ENCODE measurements at places on chromosomes 12 and 14. TPM values are rescaled to one million over a fixed set of nuclear protein-coding genes. Genes with fewer than 3 reads are reported as not detected.

The BDKRB1 gene
- 0.46 TPM for polyA plus RNA-seq

The ISM2 gene
- not detected for polyA plus RNA-seq

The MMP17 gene
- polyA plus RNA-seq = 2.2 TPM

The IL26 gene
- polyA plus RNA-seq = not detected

The SERPINA6 gene
- polyA plus RNA-seq = 0.11 TPM

The RAB15 gene
- 26.6 TPM for polyA plus RNA-seq

GRCh38 chr14:76778546-76779215, 17.4 kb downstream of the VASH1 start:
- no peak for DNase-seq

GRCh38 chr12:52667509-52667908, 12.7 kb downstream of the KRT1 start:
- DNase-seq = no peak

DNA sequence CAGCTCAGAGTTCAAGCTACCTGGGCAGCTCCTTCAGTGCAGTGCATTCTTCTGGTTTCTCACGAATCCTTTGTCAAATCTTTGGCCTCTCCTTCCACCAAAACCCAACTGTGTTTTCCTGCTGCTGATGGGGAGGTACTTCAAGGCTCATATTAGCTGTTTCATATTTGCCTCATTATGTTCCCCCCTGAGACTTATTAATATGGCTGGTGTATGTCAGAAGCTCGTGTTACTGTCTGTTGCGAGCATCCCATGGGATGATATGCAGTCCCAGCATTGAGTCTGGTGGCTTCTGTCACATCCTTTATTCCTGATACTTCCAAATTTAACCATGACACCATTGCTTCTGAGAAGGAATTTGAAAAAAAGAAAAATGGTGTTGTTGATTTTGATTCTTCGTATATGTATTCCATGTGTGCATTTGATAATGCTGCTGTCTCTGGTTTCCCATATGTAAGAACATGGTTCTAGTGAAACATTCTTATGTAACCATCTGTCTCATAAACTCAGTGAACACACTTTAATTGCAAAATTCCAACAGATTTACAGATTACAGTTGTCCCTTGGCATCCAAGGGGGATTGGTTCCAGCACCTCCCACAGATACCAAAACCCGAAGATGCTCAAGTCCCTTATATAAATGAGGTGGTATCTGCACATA, 149.1 kb downstream of the KICS2 start:
- no peak for DNase-seq

DNA sequence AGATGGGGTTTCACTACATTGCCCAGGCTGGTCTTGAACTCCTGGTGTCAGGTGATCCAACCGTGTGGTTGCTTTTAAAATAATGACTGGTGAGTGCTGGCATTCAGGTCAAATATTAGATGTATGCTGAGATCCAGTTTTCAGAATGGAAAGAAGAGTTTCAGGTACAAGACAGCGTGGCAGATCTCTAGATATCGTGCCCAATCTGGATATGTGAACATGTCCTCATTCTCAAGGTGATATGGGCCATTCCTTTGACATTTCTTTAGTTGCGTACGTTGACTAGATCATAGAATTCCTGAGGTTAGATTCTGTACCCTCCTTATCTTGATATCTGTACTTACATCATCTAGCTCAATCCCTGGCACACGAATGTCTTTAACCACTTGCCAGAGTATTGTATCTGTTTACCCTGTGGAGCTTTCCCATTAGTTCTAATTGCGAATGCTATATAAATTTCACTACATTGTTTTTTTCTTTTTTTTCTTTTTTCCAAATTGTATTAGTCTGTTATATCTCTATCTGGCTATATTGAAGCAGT, 80.2 kb downstream of the ANO6 start:
- no peak for DNase-seq

DNA sequence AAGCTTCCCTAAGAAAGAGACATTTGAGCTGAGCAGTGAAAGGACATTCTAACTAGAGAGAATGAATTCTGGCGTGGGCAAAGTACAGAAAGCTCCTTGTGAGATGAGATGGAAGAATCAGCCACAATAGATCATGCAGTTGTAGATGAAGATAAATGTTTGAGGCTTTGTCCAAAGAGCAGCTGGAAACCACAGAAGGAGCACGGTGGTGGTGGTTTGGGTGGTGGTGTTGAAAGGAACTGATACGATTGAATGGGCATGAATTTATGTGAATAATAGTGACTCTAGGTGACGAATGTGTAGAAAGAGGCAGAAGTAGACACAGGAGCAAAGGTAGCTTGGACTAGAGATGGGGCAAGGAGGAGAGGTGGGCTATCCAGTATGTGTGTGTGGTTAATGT, 260.5 kb upstream of the TMTC1 start:
- DNase-seq = no peak

DNA sequence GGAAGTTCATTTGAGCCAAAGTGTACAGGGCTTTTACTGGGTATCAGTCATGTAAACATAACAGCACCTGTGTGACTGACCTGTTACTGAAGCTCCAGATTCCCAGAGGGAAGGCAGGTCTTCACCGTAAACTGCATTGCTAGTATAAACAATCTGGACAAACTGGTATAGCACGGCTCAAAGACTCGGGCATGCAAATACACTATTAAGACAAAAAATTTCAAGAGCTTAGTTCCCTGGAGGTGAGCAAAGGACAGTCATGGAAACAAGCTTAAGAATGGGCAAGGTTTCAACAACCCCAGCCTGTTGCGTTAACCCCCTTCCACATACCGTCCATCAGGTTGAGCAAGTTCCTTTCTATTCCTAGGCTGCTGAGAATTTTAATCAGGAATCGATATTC, 9.4 kb downstream of the PARP11 start:
- DNase-seq = no peak

- DNase-seq = no peak
Measured at GRCh38 chr12:41250748-41251147, 62.6 kb downstream of the PDZRN4 start.

- DNase-seq = no peak
Measured at GRCh38 chr14:71705460-71705859, 226.8 kb upstream of the RGS6 start.

- DNase-seq = no peak
Measured at GRCh38 chr14:80575763-80576162, 364.5 kb upstream of the DIO2 start.

- DNase-seq = no peak
Measured at GRCh38 chr12:66059666-66060065, 70.9 kb downstream of the LLPH start.

- no peak for DNase-seq
Measured at GRCh38 chr14:77541905-77542304, 43.3 kb upstream of the ISM2 start.

DNA sequence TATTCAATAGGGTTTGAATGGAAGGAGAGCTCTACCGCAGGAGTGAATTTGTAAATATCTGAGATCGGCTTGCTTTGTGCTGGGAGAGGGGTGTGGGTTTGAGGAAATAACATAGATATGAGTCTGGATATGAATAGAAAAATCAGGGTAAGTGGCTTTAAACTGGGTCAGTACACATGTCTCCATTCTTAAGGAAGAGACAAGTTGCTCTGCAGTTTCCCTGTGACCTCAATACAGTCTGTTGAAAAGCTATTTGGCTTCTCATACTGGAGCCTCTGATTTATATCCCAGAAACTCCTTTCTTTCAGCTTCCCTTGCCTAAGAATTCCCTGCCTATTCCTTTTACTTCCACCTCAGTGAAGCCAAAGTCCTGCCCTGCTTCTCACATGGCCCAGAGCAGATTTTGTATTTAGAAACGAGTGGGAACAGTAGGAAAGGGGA, 153.5 kb upstream of the ATF7IP start:
- no peak for DNase-seq

DNA sequence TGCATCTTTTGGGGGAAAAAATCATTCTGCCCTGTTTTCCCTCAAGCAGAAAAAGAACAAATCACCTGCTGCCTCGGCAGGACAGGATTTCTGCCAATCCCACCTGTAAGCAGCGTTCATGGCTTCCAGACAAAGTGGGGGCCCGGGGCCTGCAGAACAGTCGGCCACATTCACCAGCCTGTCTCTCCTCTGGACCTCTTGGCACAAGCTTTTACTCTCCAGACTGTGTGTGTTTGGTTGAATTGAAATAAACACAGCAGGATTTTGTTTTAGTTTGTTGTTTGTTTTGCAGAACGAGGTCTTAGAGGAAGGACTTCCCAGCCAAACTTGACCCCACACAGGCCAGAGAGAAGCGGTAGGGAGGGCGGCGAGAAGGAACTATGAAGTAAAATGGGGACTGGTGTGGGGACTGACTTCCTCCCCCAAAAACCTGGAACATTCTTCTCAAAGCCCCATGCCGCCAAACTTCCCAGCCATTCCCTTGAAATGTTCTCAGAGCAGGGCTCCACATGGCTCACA, 41.7 kb upstream of the FOS start:
- no peak for DNase-seq

DNA sequence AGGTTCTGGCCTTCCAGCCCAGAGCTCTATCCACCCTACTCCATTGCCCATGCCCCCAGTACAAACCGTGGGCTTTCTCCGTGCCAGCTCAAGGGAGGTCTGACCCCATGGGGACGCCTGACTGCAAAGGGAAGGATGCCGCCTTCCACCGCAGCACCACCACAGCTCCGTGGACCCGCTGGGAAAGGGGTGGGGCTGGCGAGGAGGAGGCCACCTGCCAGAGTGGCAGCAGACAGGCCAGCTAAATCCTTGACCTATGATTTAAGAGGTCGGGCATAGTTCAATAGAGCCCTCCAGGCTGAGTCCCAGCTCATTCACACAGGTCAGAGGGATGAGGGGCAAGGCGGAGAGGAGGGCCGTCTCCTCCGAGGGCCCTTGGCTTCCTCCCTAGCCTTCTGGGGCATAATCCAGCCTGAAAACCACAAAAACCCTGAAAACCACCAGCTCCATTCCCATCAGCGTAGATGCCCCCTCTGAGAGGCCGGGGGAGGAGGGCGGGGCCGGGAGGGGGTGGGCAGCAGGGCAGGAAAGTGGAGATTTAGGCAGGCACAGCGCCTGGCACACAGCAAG, 14.9 kb upstream of the FIGNL2 start:
- DNase-seq = no peak

- no peak for DNase-seq
Measured at GRCh38 chr14:99870617-99871016, 77.4 kb downstream of the EML1 start.

Data from left lung (tissue), 14 donors.